Thymus (tissue), 14 donors: ENCODE measurements at places on chromosomes 12 and 14.
A peak's percentile ranks its signal among the peaks of the same experiment; 100 is the strongest.

DNA sequence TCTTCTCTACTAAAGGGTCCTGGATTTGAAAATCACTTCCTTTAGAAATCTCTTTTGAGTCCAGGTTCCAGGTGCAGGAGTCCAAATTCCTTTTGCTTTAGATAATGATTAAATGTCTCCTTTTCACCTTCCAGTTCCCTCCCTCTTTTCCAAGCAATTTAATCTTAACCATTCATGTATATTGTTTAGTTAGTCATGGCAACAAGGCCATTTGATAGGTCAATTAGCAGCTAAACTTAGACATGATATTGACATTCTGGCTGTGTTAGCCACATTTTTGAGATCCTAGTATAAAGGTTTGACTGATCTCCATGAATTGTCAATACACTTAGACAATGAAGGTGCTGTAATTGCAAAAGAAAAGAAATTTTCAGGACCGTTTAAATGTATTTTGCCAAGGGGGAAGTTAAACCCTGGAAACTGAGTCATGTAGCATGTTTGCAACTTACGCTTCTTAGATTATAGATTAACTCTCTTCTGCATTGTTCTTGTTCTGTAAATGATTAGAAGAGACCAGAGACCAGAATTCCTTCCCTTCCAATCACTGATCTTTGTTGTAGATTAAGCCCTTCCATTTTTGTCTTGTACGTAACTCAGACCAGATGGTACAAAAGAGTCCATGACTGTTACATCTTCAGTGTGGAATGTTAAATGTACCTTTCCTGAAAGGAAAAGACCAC, 12.4 kb upstream of the C12orf75 start:
- H3K4me1 ChIP-seq, result peaks cover 2% of the 10 kb centered on the region
- no peak for DNase-seq
- H3K27ac ChIP-seq, result no peak overlapping the region
- no peak overlapping the region for H3K4me3 ChIP-seq
- no peaks in the 10 kb centered on the region for H3K36me3 ChIP-seq

DNA sequence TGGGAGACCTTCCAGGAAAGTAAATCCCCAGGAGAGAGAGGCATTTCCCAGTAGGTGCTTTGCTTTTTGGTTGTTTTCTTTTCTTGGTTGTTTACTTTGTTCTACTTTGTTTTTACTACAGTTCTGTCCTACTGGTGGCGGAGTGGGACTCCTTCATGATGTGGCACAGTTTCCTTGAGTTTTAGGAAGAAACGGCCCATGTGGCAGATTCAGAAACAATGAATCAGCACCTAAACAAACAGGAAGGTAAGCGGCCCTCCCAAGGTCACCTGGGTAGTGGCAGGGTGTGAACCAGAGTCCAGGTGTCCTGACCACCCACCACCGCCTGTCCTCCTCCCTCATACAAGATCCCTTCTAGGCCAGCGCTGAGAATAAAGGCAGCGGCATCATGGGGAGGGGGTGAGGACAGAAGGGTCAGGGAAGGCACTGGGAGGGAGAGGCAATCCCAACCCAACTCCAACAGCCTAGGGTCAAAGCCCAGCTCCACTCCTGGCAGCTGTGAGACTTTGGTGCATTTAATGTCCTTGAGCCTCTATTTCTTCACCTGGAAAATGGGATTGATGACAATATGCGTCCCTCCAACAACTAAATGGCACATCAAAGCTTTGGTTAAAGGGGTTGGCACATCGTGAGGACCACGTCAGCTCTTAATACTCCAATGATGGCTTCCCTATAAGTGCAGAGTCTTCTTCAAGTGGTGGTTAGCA, 111.5 kb upstream of the BCL2L14 start:
- DNase-seq, result no peak
- no peaks in the 10 kb centered on the region for H3K4me1 ChIP-seq
- H3K27ac ChIP-seq, result no peak overlapping the region
- no peak overlapping the region for H3K4me3 ChIP-seq

- H3K27me3 ChIP-seq, result no peaks in the 10 kb centered on the region
- H3K27ac ChIP-seq, result no peak overlapping the region
- DNase-seq, result no peak
- no peaks in the 10 kb centered on the region for H3K36me3 ChIP-seq
These were observed 203.6 kb downstream of the NUAK1 start for GRCh38 chr12:105935106-105935505.

DNA sequence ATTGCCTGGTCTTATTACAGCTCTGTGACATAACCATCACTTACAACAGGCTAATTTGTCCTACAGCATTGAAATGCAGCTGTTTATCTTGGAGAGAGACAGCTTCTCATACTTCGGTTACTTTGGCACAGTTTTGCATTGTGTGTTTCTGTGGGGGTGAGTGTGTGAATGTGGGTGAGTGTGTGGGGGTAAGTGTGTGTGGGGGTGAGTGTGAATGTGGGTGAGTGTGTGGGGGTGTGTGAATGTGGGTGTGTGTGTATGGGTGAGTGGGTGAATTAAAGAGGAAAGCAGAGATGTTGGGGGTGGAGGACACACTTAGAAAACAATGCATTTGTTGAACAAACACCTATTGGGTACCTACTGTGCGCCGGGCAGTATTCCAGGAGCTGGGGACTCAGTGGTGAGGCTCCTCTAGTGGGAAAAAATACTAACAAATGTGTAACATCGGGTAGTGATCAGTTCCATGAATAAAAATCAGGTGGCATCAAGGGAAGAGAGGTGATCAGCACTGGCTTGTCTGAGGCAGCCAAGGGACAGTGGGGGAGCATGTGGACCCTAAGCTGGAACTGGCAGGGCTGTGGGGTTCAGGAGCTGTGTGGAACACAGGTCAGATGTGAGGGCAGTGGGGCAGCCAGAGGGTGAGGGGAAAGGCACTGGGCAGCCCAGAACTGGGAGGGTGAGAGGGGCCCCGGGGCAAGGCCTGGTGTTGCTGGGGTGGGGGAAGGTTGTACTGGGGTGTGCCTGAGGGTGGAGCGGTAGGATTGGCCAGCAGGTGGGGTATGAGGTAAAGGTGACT, 44.1 kb upstream of the AMN start:
- no peaks in the 10 kb centered on the region for H3K27me3 ChIP-seq
- H3K4me3 ChIP-seq, result no peak overlapping the region
- H3K27ac ChIP-seq, result no peak overlapping the region
- no peak for DNase-seq

DNA sequence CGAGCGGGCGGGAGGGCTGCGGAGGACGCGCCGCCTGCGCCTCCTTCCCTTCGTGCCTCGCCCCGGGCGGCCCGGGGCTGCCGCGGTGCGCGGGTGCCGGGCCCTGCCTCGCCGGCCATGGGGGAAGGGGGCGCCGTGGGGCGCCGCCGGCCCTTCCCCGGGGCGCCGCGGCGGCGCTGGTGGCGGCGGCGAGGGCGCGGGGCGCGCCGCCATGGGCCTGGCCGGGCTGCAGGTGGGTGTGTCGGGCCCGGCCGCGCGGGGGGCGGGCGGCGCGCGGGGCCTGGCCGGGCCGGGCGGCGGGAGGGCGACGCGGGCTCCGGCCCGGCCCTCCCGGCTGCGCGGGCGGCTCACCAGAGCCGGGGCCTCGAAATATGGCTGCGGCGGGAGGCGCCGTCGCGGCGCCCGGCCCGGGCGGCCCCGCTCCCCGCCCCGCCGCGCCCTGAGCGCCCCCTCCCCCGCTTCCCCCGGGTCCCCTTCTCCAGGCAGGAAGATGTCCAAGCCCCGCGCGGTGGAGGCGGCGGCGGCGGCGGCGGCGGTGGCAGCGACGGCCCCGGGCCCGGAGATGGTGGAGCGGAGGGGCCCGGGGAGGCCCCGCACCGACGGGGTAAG, 5.1 kb downstream of the KMT5A start:
- H3K36me3 ChIP-seq, result peaks cover 38% of the 10 kb centered on the region
- peaks cover 16% of the 10 kb centered on the region for H3K4me1 ChIP-seq
- DNase-seq, result no peak
- H3K27me3 ChIP-seq, result no peaks in the 10 kb centered on the region
- peak overlapping the region; percentile 86 for H3K4me3 ChIP-seq

DNA sequence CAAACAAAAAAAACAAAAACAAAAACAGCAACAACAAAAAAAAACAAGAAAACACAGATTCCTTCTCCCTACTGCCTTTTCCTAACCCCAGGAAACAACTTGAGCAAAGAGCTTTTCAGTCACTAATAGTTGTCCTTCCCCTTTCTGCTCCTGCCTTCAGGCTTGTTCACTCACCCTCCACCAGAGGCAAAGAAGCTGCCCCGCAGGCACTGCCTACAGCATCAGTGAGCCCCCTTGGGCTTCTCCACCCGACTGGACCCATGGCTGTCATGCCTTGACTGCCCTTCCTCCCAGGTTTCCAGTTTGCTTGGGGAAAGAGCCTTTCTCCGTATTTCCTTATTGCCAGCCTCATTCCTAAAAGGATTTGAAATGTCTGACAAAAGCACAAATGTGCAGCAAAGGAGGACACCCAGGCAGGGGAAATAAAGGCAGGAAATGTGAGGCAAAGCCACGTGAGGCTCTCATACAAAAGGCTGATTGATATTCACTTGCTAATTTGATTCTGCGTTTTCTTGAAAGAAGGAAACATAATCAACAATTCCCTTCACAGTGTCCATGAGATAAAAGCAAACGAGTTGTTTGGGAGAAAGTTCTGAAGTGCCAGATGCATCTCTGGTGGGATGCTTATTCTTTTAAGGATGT, 85.7 kb downstream of the GPATCH2L start:
- no peak for DNase-seq
- no peak overlapping the region for H3K4me3 ChIP-seq
- no peak overlapping the region for H3K27ac ChIP-seq
- peaks cover 2% of the 10 kb centered on the region for H3K4me1 ChIP-seq

DNA sequence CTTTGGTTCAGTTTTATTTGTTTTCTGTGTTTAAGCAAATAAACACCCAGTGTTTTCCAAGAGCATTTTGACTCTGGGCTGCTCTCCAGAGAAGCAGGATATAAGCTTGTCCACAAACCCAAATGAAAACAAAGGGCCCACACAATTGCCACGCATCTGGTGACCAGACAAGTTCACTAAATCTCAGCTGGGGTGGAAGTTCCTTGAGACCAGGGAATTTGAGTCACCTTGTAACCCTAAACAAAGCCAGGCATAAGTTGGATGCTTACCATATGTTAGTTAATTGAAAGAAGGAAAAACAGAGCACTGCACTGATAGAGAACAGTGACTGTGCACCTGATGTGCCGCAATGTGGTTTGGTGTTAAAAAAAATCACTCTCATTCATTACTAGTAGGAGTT, 1.6 kb upstream of the TXNRD1 start:
- H3K27ac ChIP-seq, result no peak overlapping the region
- no peak for DNase-seq
- H3K4me1 ChIP-seq, result peaks cover 5% of the 10 kb centered on the region

DNA sequence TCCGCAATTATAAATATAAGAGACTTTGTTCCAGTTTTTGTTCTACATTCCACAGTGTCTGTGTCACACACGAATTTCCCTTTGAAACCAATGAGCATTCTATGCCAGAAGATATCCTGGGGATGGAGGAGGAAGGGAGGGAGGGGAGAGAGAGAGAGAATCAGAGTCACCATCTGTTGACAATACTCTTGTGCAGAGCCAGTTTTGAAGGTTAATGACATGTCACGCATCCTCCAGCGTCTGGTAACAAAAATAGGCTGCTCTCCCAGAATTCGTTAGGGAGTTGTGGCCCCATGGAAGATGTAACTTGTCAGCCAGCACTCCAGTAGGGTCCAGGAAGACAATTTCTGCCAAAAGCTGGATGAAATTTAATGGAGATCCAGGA, 213.5 kb upstream of the KRR1 start:
- H3K27me3 ChIP-seq, result no peaks in the 10 kb centered on the region
- H3K27ac ChIP-seq, result no peak overlapping the region
- no peak overlapping the region for H3K4me3 ChIP-seq
- H3K4me1 ChIP-seq, result no peaks in the 10 kb centered on the region
- H3K36me3 ChIP-seq, result no peaks in the 10 kb centered on the region
- no peak for DNase-seq

- DNase-seq, result no peak
- H3K4me1 ChIP-seq, result no peaks in the 10 kb centered on the region
- H3K27me3 ChIP-seq, result no peaks in the 10 kb centered on the region
These were observed 17.1 kb downstream of the POU6F1 start for GRCh38 chr12:51200806-51201205.

GRCh38 chr12:68612697-68613096, 2.0 kb downstream of the RAP1B start:
- no peak for DNase-seq
- peaks cover 7% of the 10 kb centered on the region for H3K4me1 ChIP-seq
- peak overlapping the region; percentile 95 for H3K4me3 ChIP-seq
- H3K27me3 ChIP-seq, result no peaks in the 10 kb centered on the region
- peak overlapping the region; percentile 80 for H3K27ac ChIP-seq

GRCh38 chr14:94145902-94146527, 16.6 kb upstream of the IFI27L2 start:
- H3K36me3 ChIP-seq, result no peaks in the 10 kb centered on the region
- no peaks in the 10 kb centered on the region for H3K27me3 ChIP-seq
- H3K27ac ChIP-seq, result no peak overlapping the region
- H3K4me1 ChIP-seq, result no peaks in the 10 kb centered on the region
- H3K4me3 ChIP-seq, result no peak overlapping the region

DNA sequence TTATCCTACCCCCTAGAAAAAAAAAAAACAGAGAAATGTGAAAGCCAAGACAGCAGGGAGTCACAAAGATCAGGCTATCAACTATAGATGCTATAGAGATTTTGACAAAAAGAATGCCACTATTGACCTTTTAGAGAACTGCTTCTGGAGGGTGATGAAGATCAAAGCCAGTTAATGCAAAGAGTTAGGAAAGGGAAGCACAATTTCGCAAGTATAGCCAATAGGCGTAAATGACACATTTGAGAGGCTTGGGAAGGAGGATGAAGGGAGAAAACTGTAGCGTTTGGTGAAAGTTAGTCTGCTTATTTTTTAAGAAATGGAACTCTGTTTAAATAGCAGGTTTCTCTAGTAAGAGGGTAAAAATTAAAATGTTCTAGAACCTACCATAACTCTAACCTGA, 190.7 kb downstream of the DUSP6 start:
- DNase-seq, result no peak
- no peak overlapping the region for H3K4me3 ChIP-seq
- no peak overlapping the region for H3K27ac ChIP-seq
- H3K4me1 ChIP-seq, result no peaks in the 10 kb centered on the region
- no peaks in the 10 kb centered on the region for H3K27me3 ChIP-seq

DNA sequence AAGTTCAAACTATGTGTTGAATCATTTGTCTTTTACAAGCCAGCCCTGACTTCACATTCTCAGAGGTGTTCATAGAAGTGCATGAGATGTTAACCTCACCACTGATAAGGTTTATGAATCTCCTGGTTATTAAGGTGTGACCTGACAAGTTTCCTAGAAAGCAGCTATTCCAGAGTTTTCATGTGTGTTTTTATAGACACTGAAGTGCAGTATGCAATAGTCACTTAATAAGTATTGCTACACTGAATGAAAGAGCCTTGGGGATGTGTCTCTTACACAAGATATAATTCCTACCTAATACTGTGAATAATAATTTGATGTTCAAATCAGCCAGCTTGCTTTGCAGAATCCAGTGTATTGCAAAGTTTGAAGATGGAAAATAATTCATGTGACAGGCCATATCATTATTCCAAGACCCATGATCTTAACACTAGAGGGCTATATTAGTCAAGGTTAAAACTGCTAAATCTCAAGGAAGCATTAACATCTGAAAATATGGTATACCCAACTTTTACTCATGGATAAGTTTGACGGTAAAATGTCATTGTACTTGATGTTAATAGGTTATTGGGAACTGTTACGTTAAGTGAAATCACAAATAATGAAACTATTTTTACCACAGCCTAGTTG, 13.0 kb downstream of the SLC25A3 start:
- no peaks in the 10 kb centered on the region for H3K27me3 ChIP-seq
- H3K36me3 ChIP-seq, result peaks cover 11% of the 10 kb centered on the region
- H3K27ac ChIP-seq, result no peak overlapping the region
- H3K4me1 ChIP-seq, result no peaks in the 10 kb centered on the region
- no peak overlapping the region for H3K4me3 ChIP-seq

- no peaks in the 10 kb centered on the region for H3K4me1 ChIP-seq
- H3K27ac ChIP-seq, result no peak overlapping the region
- H3K27me3 ChIP-seq, result no peaks in the 10 kb centered on the region
- H3K4me3 ChIP-seq, result no peak overlapping the region
- DNase-seq, result no peak
- H3K36me3 ChIP-seq, result peaks cover 14% of the 10 kb centered on the region
These were observed 10.1 kb downstream of the NUDT4 start for GRCh38 chr12:93387780-93388179.
